Stimulated activated CD4-positive, alpha-beta T cell treated with anti-CD3 and anti-CD28 coated beads, Interleukin-12 subunit alpha, Interleukin-12 subunit beta, amount 100 ng/mL, for 48 hours (primary cell): ENCODE measurements at places on chromosomes 3 and 15.

DNA sequence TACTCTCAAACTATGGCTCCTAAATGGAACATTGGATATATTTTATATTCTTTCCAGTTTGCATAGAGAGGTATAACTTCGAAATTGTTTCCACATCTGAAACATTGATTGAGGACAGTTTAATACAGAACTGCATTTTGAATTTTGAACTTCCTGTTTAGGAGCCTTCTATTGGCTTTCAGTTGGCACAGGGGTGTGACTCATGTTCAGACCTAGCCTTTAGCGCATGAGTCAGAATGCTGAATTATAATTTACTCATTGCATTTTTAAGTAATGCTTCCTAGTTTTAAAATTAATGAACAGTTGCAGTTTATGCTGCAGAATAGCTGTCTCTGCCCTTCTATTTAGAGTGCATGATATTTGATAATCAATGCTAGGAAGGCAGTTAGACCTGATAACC lies 751.7 kb downstream of the CADM2 start:
- no peak for DNase-seq

GRCh38 chr3:53581671-53582070 lies 87.3 kb downstream of the CACNA1D start:
- DNase-seq = no peak

DNA sequence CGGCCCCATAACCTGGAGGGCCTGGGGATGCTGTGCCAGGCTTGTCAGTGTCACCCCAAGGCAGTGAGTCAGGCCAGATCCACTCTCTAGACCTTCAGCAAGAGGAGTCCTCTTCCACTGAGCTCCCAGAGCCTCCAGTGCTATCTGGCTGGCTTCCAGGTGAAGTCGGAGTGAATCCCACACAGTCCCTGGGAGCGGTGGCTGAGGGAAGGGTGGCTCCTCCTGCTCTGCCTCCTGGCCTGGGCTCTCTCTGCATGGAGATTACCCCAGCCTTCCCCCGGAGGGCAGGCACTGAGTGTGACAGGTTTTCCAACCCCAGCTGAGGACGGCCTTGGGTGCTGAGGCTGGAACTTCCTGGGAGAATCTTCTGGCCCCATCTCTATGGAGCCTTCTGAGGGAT lies 82.7 kb downstream of the EPHB1 start:
- no peak for DNase-seq

- DNase-seq = no peak
These were observed 153.1 kb downstream of the PEAK1 start for GRCh38 chr15:77266708-77267386.

GRCh38 chr15:92384381-92384780 lies 9.3 kb upstream of the ST8SIA2 start:
- no peak for DNase-seq

DNA sequence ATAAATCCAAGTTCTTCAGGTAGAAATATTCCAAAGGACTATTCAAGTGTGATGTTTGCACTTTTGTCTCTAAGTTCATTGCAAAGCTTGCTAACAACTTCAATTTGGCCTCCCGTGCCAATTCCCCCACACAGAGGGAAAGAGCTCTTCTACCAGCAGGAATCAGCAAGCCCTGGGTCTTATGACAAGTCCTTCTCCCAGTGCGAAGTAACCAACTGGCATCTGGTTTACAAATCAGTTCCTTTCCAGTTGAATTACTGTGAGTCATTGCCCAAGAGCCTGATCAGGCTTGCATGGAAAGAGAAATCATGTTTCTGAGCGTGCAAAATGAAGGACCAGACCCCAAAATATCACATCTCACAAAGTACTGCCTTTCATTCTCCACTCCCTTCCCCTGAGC lies 62.7 kb upstream of the SLCO3A1 start:
- no peak for DNase-seq

DNA sequence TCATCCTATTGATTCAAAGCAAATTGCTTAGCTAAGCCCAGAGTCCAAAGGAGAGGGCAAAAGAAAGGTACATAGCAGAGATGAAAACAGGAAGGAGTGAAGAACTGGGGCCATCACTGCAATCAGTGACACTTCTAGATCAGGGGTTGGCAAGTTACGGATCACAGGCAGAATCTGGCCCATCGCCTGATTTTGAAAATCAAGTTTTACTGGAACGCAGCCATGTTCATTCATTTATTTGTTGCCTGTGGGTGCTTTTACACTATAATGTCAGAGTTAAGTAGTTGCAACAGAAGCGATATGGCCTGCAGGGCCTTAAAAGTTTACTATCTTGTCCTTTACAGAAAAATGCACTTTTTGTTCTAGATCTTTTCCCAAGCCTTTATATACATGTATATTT lies 271.7 kb upstream of the TOPAZ1 start:
- no peak for DNase-seq

DNA sequence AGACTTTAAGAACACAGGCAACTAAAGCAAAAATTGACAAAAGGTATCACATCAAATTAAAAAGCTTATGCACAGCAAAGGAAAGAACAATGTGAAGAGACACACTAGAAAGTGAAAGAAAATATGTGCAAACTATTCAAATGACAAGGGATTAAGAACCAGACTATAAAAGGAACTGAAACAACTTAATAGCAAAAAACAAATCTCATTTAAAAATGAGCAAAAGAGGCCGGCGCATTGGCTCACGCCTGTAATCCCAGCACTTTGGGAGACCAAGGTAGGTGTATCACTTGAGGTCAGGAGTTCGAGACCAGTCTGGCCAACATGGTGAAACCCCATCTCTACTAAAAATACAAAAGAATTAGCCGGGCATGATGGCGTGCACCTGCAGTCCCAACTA lies 14.4 kb downstream of the NGLY1 start:
- DNase-seq = no peak

GRCh38 chr15:41982133-41982930 lies 10.0 kb upstream of the EHD4 start:
- DNase-seq = no peak

DNA sequence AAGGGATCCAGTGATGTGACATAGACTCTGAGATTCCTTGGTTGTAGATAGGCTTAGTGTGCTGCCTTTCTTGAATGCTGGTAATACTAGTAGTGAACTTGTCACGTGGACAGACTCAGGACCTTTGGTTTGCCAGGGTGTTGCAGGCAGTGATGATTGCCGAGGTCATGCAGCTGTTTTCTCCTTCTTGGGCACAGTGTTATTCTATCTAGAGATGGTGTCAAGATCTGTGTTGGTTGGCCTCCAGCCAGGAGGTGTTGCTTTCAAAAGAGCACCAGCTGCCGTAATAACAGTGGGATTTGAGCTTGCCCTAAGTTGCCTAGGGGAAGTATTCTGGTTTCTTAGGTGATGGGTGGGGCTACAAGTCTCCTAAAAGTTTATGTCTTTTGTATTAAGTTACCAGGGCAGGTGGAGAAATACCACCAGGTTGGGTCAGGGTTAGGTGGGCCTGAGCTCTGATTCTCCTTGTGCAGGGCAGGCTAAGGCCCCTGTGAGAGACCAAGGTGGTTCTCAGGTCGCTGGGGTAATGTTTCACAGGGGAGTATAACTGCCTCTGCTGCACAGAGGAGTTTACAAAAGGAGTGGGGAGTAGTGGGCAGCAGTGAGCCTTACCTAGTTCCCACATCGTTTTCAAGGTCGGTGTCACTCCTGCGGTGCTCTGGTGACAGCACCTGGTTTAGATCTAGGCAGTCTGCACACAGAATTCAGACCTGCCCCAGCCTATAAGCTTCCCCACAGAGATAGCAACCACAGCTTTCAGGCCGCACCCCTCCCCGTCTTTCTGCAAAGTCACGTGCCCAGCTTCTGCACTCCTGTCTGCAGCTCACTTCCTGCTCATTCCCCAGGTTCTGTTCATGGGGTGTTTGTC lies 350.3 kb downstream of the DOCK3 start:
- DNase-seq = peak; percentile 35

GRCh38 chr3:10940106-10940505 lies 52.4 kb upstream of the SLC6A1 start:
- DNase-seq = no peak

DNA sequence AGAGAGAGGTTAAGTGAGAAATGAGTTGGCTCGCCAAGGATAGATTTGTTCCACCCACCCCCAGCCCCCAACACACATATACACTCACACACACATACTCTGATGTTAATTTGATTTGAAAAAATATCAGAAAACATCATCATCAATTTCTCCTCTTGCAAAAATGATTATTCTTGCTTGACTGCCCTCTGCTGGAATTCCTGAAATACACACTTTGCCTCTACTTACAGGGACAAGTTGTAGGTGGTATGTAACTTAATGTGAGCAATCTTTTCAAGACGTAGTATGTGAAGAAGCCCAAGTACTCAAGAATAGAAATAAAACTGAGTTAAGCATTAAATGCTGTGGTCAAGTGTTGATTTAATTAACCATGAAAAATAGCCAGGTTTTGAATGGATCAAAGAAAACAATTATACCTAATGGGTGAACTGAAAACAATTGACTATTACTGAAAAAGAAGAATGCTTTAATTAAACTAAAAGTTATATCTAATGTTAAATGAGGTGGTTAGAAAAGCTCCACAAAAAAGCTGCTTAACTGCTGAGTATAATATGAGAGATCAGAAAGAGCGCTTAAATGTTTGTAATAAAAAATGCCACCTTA lies 46.6 kb upstream of the MDFIC2 start:
- peak; percentile 21 for DNase-seq

DNA sequence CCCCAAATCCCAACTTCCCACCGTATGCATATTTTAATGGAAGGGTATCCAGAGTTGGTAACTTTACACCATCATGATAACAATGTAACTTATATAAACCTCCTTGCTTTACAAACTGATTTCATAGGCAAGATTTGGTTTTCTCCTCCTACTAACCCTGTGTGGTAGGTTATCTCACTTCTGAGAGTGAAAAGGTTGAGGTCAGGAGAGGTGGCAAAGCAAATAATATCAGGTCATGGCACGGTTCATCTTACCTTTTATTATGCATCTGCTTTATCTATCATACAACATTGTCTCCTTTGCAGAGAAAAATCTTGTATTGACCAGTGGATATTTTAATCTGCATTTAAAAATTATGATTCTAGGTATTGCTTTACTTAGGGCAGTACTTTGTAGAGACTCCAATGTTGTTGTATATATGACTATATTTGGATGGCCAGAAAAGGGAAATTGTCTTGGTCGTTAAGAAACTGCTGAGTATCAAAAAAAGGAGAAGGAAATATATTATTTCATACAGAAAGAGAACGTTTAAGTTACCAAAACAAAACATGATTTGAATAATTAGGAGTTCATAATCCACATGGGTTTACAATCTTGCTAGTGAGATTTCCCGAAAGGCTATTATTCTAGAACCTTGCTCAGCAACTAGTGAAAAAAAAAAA lies 30.4 kb downstream of the NFKBIZ start:
- no peak for DNase-seq

DNA sequence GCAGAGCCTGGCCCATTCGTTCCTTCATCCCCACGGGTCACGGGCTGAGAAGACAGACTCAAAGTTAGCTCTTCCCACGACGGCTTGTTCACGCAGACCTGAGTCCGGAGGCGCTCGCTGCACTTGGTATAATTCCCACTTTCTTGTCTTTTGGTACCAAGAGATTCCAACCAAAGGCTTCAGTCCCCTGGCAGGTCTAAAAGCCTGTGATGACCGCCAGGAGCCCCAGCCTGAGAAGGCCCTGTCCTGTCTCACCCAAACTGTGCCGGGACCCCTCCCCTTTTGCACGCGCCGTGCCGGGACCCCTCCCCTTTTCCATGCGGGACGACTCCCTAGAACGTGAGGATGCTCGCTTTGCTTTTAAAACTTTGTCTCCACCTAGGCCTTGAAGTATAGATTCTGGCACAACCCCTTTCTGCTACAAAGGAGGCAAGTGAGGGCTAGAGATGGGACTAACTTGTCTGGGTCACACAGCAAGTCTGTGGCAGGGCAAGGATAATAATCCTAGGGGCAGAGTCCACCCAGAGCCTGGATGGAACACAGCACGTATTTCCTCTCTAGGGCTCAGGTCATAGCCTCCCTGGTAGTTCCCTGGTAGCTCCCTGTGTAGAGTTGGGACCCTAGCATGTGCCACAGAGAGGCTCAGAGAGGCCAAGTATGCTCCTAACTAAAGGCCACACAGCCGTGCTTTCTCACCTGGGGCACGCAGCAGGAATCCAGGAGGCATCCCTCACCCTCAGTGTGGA lies 211.3 kb downstream of the XXYLT1 start:
- no peak for DNase-seq

DNA sequence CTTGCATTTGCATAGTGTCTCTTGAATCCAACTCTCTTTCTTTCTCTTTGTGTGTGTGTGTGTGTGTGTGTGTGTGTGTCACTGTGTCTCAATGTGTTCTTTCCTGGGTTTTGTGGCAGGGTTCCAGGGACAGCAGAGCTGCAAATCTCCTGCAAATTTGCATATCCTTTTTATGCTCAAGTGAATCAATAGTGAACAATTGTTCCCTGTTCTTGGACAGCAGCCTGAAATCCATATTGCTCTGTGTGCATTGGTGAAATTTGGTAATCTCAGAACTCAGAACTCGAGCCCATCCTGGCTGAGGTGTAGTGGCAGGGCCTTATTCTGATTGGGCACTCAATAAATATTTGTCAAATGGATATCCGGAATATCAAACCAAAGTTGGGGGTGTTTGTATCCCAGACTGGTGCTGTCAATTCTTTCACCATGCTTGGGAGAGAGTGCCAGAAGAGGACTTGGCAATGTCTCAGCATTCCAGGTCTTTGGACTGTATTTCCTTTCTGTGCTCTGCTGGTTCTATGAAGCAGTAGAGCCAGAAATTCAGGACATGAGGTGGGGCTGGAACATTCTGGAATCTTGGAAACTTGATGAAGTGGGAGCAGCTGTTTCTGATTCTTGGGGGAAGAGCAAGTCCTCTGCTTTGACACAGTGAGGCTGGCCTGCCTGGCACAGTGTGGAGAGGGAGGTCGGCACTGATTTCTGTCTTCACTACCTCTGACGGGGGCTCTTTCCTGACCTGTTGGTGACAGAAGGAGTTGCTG lies 380.6 kb upstream of the C2CD4B start:
- DNase-seq = no peak

DNA sequence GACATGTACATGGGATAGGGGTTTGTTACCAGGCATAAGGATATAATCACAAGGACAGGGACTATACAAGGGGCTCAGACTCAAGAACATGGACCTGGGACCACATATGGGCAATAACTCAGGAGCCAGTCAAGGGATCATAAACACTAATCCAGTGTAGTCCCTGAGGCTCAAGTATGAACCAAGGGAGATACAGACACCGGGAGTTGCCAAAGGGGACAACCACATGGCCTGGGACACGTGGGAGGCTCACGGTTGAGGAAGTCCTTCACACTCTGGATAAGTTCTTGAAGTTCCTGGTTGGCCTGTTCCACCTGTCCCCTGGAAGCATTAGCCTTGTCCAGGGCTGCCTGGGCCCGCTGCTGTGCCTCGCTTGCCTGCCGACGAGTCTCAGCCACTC lies 1.8 kb upstream of the USP19 start:
- no peak for DNase-seq

DNA sequence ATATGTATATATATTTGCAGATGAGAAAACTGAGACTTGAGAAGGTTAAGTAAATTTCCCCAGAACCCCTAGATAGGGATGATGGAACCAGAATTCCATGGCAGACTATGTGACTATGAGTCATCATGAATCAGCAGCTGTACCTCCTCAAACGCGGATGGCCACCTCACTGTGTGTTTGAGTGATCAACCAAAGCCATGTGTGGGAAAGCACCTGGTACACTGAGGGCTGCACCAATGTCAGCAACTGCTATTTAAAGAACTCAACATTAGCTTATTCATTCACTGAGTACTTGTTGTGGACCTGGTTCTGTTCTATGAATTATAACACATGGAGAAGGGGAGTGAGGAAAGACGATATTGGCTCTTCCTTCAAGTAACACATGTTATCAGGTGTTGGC lies 377.0 kb downstream of the GAP43 start:
- DNase-seq = no peak

GRCh38 chr3:168847291-168847883 lies 751.7 kb upstream of the GOLIM4 start:
- no peak for DNase-seq
